Smooth muscle cell of the pulmonary artery (primary cell): ENCODE measurements at places on chromosomes 11 and 22. TPM values are rescaled to one million over a fixed set of nuclear protein-coding genes. Genes with fewer than 3 reads are reported as not detected.

The HEPHL1 gene
- not detected in 2 replicates for total RNA-seq

The ART1 gene
- total RNA-seq = not detected in 2 replicates

The DEUP1 gene
- total RNA-seq = not detected in 2 replicates

The CCND1 gene
- 812 and 1,210 TPM in 2 replicates for total RNA-seq

The RIMBP3C gene
- 0.20 TPM in 1 of 2 replicates, not detected in the other for total RNA-seq

The SREBF2 gene
- total RNA-seq = 82.1 and 123 TPM in 2 replicates

The LMF2 gene
- 60.0 and 74.5 TPM in 2 replicates for total RNA-seq

The TEX12 gene
- total RNA-seq = 0.20 TPM in 1 of 2 replicates, not detected in the other

The THY1 gene
- total RNA-seq = 89.7 and 92.0 TPM in 2 replicates

The LIPT2 gene
- 1.5 and 1.6 TPM in 2 replicates for total RNA-seq

The PGA4 gene
- 2.5 TPM in 1 of 2 replicates, not detected in the other for total RNA-seq

The CDHR5 gene
- not detected in 2 replicates for total RNA-seq

The C11orf86 gene
- not detected in 2 replicates for total RNA-seq

The CSNK2A3 gene
- 0.98 and 1.7 TPM in 2 replicates for total RNA-seq

The PDGFD gene
- total RNA-seq = 3.2 and 3.9 TPM in 2 replicates

The KRTAP5-8 gene
- total RNA-seq = not detected in 2 replicates

The AGBL2 gene
- 1.1 and 1.8 TPM in 2 replicates for total RNA-seq

The GUCY1A2 gene
- total RNA-seq = 0.10 and 0.52 TPM in 2 replicates

The MAP6 gene
- total RNA-seq = 2.4 and 2.8 TPM in 2 replicates

The HPS4 gene
- 22.7 and 28.3 TPM in 2 replicates for total RNA-seq

The UBQLNL gene
- total RNA-seq = 0.23 and 0.33 TPM in 2 replicates

The OR56A5 gene
- not detected in 2 replicates for total RNA-seq

The KMT2A gene
- total RNA-seq = 55.1 and 57.6 TPM in 2 replicates

The NLRP6 gene
- total RNA-seq = not detected in 2 replicates

The C22orf15 gene
- total RNA-seq = 1.4 and 1.8 TPM in 2 replicates

The IRAG1 gene
- 40.8 and 69.0 TPM in 2 replicates for total RNA-seq

The MMP1 gene
- 746 and 915 TPM in 2 replicates for total RNA-seq

The VWCE gene
- total RNA-seq = 1.4 and 1.9 TPM in 2 replicates

The CHRM1 gene
- not detected in 2 replicates for total RNA-seq

The GPR83 gene
- not detected in 2 replicates for total RNA-seq

The DTX4 gene
- 0.79 and 3.8 TPM in 2 replicates for total RNA-seq

The BEST1 gene
- total RNA-seq = 3.1 and 5.0 TPM in 2 replicates

The FAM180B gene
- not detected in 2 replicates for total RNA-seq

The AMPD3 gene
- total RNA-seq = 3.1 and 5.8 TPM in 2 replicates

The OTOG gene
- total RNA-seq = not detected in 2 replicates

The LINC01488 gene
- total RNA-seq = not detected in 2 replicates

The MS4A12 gene
- not detected in 2 replicates for total RNA-seq

The OR52H1 gene
- total RNA-seq = 0.91 and 0.99 TPM in 2 replicates

The CAVIN3 gene
- total RNA-seq = 53.3 and 111 TPM in 2 replicates

The LSP1 gene
- total RNA-seq = 0.66 and 4.7 TPM in 2 replicates

The SEZ6L gene
- total RNA-seq = 0.03 TPM in 1 of 2 replicates, not detected in the other

The GGTLC2 gene
- not detected in 2 replicates for total RNA-seq

The TREH gene
- total RNA-seq = not detected in 2 replicates

The VSIG10L2 gene
- not detected in 2 replicates for total RNA-seq

The HTR3B gene
- not detected in 2 replicates for total RNA-seq

The PTPN5 gene
- total RNA-seq = not detected in 2 replicates

The GRM5 gene
- under 0.01 and 0.10 TPM in 2 replicates for total RNA-seq

The MMP27 gene
- not detected in 2 replicates for total RNA-seq

The PATE4 gene
- total RNA-seq = not detected in 2 replicates

The UBQLN3 gene
- 0.10 and 0.26 TPM in 2 replicates for total RNA-seq

The SLC22A9 gene
- total RNA-seq = not detected in 2 replicates

The TRIM34 gene
- total RNA-seq = 7.8 and 14.9 TPM in 2 replicates

The MCHR1 gene
- total RNA-seq = 2.7 and 3.7 TPM in 2 replicates

The ABCC8 gene
- total RNA-seq = not detected in 2 replicates

The PISD gene
- total RNA-seq = 39.5 and 50.9 TPM in 2 replicates

The SCN4B gene
- 0.07 TPM in 1 of 2 replicates, not detected in the other for total RNA-seq

The CCDC81 gene
- total RNA-seq = 2.8 and 4.2 TPM in 2 replicates

The CNTF gene
- 1.8 and 1.9 TPM in 2 replicates for total RNA-seq
